Fibroblast of the aortic adventitia (primary cell): ENCODE measurements at places on chromosomes 7 and 10.

- no peak for DNase-seq
Measured at GRCh38 chr10:70771311-70772194, 13.6 kb downstream of the TBATA start.

DNA sequence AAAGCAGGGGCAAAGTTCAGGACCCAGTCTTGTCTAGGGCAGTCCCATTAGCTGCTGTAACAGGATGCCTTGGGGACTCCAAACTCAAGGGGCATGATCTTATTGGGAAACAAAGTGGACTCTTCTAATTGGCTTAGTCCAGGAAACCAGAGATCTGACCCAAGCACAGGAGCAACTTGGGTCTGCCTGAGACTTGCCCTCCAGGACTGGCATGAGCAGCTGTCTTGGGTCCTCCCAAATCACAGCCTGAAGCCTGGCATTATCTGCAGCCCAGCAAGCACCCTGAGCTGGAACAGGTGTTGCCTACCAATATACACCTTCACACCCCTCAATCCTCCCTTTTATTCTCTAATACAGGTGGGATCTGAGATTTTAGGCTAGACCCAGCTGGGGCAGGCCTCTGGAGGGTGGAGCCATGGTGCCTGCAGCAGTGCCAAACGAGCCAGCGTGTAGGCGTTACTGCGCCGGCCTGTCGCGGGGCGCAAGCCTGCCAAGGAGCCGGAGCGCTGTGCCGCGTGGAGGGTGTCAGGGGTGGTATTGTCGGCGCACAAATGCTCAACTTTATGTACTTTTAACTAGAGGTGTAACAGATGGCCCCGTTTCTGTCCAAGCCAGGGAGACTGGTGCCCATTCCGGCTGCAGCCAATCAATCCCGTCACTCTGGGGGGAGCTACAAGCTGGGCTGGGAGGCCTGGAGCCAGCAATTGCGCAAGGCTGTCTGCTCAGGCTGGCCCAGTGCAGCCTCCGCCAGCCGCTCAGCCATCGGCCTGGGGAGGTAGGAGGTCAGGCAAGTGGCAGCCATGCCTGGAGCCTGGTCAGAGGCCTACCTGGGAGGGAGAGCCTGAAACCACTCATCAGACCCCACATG lies 12.8 kb upstream of the LBX1 start:
- no peak for DNase-seq

GRCh38 chr10:13672548-13672947 lies 85.8 kb downstream of the PRPF18 start:
- DNase-seq, result no peak

DNA sequence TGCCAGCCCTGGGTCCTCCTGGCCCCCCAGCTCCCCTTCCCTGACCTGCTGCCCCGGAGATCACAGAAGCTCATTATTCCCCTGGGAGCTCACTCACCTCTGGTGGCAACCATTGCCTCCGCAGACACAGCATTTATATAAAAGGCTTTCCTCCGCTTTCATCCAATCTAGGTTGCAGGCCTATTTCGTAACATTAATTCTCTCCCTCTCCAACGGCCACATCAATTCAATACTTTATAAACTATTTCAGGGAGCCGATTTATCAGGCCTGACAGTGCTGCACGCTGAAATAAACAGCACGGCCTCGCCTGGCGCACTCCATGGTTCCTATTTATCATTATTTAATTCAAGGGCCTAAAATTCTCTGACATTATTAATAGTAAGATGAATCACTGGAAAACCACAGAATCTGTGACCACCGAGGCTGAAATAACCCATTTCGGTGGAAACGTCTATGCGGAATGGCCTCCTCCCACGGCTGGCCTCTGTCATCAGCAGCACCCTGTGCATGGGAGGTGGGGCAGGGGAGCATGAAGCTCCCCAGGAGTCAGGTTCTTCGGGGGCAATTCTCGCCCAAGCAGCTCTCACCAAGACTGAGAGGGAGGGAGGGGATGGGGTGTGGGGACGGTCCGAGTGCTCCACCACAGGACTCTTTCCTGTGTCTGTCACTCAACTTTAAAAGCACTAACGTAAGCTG lies 249.3 kb upstream of the PFKP start:
- no peak for DNase-seq

GRCh38 chr10:131043039-131043691 lies 268.4 kb downstream of the TCERG1L start:
- no peak for DNase-seq

DNA sequence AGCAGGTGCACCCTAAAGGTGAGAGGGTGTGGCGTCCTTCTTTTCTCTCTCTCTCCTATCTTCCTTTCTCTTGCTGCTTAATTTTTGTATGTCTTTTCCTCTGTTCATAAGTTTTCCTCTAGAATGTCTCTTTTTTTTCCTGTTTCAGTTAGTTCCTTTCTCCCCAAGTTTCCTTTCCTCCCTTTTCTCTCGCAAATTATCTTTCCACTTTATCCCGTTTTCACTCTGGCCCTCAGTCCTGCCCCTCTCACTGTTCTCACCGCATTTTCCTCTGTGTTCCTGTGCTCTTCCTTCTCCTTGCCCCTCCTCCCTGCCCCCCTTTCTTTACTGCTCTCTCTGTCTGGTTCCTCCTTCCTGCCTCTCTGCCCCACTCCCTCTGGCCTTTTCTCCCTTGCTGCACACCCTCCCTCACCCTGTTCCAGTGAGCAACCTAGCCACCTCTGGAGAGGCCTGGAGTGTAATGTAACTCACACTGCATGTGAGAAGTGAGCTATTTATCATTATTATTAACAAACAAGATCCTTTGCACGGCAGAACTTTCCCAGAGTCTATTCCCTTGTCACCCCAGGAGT lies 158.5 kb downstream of the C10orf105 start:
- DNase-seq, result no peak

GRCh38 chr10:74011770-74012169 lies 13.9 kb downstream of the VCL start:
- DNase-seq, result peak; percentile 96

DNA sequence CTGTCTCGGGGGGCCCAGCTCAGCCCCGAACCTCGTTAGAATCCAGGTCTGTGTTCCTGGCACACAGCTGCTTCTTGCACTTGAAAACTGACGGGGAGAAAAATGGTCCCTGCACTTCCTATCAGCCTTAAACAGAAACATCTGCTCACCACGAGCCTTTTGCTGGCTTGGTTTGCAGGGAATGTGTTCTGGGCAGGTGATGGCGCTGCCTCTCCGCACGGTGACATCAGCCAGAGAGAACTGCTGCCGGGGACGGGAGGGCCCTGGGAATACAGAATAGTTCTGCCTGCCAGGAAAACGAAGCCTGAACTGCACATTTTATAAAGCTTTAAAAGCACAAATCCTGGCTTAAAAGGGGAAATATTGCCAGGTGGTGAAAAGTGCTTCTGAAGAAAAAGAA lies 622.5 kb downstream of the TYW1 start:
- no peak for DNase-seq

DNA sequence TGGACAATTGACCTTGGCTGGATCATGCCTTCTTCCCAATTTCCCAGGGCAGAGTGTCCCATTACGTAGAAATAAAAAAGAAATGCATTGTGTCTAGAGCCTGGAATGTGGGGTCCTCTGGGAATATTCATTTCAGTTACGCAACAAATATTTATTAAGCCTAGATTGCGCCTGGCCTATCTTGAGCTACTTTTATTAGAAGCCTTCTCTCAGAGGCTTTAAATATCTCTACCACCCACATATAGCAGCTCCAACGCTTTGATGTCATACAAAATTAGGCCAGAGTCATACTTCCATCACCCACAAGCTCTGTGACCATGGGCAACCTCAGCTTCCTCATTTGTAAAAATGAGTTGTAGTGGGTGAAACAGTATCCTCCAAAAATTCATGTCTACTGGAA lies 24.9 kb upstream of the CARD11 start:
- no peak for DNase-seq

- peak; percentile 77 for DNase-seq
Measured at GRCh38 chr10:50623663-50624412, at the start of gene SGMS1. Gene SGMS1, minus strand, starts transcription at chr10:50623956. Its CDS starts 279,842 bp downstream, at chr10:50344114.

DNA sequence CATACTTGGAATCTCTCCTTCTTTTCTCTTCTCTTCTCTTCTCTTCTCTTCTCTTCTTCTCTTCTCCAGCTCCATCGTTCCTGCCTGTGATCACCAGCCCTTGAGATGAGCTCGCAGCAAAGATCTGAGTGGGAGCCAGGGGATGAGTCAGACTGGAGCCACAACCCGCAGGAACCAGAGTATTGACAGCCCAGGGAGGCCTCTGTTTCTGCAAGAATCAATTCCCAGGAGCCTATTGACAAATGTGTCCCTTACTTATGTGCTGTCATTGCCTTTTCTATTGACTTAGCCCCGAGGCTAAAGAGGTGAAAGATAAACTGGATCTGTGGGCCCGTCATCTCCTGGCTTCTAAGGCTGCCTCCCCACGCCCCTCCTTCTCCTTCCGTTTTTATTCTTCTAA lies 13.1 kb upstream of the HABP2 start:
- DNase-seq, result peak; percentile 20

GRCh38 chr10:105291571-105291970 lies 650.5 kb downstream of the SORCS3 start:
- DNase-seq, result no peak

DNA sequence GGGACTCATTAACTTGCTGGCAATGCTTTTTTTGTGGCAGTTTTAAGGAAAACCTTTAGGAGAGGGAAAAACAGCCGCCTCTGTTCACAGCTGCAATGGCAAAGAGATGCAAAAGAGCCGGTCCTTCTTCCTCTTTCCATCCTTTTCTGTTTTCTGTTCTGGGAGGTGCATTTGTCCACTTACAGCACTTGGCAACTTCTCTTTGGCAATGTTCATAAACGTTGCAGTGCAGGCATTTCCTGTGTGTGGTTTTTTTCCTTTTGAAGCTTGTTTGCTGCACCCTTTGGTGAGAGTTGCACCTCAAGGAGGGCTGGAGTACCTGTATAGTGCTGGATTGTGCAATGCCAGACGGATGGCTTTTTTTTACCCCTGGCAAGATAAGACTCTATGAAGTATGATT lies 53.9 kb upstream of the HABP2 start:
- DNase-seq, result no peak

GRCh38 chr7:131507592-131508331 lies 48.7 kb downstream of the PODXL start:
- DNase-seq, result peak; percentile 75

DNA sequence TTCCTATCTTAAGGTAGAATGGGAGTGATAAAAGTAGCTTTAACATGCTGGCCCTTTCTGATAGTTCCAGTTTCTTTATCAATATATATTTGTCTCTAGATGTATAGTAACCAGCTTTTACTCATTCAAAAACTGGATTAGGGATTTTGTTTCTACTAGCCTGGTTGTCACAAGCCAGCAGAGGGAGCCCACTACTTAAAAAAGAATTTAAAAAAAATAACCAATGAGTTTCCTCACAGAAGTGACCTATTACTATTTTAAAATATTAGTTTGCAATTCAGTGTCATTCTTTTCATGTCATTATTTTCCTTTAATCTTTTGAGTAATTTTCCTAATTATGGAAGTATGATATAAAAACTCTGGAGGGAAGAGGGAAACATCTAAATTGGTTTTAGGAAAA lies 142.1 kb downstream of the PHTF2 start:
- DNase-seq, result peak; percentile 63

- DNase-seq, result peak; percentile 56
Measured at GRCh38 chr10:104052431-104052830, 33.2 kb downstream of the COL17A1 start.

DNA sequence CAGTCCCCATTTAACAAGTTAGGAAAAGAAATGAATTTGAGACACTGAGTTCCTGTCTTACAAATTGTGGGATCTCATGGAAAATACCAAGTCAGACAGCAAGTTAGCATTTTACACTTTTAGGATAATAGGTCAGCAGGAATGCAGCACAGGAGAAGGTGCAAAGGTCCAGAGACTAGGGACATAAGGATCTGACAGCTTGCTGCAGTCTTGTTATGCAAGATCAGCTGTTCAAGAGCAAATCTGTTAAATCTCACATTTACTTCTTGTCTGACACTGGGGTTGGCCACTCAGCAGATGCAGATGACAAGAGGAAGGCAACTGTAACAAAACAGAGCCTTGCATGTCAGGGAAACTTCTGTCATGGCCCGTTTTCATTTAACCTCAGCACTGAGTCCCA lies 239.6 kb downstream of the PHF14 start:
- no peak for DNase-seq

DNA sequence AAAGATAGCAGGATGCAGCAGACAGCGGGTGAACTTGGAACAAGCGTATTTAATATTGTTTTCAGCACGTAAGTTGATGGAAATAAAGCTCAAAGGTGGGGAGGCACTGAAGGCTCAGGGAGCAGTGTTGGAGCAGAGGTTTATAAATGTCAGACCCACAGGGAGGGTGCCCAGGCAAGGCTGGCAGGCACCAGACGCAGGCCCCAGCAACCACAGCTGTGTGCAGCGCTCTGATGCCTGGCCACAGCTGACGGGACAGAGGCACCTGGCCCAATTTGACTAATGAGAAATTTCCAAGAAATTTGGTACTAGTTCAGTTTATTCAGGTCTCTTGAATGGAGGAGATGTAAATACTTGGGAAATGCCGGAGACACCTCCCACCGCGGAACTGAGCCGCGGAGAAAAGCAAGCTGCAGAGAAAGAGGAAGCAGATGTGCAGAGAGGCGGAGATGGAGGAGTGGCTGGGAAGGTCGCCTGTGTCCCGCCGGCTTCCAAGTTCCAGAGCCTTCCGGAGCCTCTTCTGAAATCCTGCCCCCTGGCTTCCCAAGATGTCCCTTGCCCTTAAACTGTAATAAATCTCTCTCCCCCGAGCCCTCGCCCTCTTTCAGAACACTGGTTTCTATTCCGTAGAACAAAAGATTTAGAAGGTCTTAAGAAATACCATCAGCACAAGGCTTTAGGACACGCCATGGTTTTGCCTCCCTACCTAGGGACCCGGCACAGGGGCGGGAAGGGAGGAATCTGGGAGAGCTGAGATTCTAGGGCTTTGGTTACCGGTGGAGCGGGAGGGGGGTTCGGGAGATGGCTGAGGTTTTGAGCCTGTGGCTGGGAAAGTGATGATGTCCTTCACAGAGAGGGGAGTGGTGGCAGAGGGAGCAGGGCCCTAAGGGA lies 38.4 kb upstream of the PLXNA4 start:
- peak; percentile 30 for DNase-seq

GRCh38 chr10:3679950-3680629 lies 104.9 kb downstream of the KLF6 start:
- no peak for DNase-seq

DNA sequence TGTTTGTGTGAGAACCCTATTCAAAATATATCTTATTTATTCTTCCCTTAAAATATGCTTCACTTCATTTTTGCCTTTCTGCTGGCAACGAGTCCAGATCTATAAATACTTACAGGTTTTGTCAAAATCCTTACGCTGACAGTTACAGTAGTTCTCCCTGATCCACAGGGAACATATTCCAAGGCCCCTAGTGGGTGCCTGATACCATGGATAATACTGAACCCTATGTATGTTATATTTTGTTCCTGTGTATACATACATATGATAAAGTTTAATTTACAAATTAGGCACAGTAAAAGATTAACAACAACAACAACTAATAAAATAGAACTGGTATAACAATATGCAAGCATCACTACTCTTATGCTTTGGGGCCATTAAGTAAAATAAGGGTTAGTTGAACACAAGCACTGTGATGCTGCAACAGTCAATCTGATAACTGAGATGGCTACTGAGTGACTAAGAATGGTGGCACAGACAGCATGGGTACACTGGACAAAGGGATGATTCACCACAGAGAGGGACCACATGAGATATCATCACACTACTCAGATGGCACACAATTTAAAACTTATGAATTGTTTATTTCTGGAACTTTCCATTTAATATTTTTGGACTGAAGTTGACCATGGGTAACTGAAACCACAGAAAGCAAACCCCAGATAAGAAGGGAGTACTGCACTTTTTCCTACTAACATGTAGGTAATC lies 29.4 kb upstream of the PCGF5 start:
- DNase-seq, result peak; percentile 52

- peak; percentile 59 for DNase-seq
Measured at GRCh38 chr10:92573091-92573797, 649 bp downstream of the IDE start.
